ENCODE measurements at places on chromosomes 5 and 9.

GRCh38 chr5:115542086-115542485 is 2.5 kb downstream of the FEM1C start:
- DNase-seq: no peak

DNA sequence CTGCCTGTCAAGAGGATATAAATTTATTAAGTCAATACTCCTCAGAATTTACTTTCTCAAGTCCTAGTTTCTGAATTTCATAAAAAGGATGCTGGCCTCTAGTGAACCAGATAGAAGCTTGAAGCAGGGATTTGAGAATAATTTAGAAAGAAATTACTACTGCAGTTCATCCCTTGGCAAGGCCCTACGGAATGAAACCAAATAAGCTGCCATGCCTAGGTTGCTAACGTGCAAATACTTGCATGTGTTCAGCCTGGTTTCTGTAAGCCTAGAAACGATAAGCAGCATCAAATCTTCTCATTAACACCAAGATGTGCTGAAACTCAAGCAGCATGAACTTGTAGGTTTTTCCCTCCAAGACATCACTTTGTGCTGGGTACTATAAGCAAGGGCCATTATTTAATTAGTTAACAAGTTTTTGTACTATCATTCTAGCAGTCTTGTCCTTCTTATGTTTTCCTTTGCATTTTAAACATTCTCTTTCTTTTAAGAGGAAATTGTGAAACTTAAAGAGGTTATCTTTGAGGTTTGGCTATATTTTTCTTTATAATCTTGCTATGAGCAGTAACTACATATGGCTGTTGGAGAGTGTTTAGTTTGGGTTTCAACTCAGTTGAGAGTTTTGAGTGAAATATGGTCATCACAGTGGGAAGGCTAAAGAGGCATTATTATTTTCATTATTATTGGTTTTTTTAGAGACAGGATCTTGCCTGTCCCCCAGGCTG is 71.8 kb downstream of the ADAMTSL1 start:
- no peak for DNase-seq

DNA sequence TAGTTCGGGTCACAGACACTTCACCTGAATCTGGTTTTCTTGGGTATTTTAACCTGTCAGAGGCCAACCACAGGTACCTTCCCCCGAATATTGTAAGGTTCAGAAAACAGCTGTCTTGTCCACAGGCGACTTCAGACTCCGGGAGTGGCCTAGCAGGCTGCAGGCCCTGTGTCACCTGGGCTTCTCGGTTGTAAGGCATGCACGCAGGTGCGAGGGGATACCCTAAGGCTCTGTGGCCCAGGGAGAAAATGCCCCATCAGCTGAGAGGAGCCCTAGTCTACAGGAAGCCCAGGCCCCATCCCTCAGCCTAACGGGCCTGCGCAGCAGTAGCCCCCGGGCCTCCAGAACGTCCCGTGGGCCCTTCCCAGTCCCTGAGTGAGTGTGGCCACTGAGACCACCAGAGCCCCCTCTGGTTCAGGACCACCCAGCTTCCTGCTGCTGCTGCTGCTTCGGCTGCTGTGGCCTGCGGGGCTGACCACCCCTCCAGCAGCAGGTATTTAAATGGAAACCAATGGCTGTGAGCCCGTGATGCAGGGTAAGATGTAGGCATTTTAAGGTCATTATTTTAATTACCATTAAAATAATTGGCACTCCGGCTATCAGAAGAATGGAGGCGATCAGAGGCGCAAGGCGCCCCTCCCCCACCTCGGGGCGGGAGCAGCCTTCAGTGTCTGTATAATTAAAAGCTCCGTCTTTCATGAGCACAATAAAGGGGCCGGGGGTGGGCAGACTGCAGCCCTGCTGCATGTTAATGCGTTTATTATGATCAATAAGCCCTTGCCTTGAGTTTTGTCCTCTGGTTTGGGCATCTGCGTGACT is 65.4 kb downstream of the PSMB7 start:
- no peak for DNase-seq

DNA sequence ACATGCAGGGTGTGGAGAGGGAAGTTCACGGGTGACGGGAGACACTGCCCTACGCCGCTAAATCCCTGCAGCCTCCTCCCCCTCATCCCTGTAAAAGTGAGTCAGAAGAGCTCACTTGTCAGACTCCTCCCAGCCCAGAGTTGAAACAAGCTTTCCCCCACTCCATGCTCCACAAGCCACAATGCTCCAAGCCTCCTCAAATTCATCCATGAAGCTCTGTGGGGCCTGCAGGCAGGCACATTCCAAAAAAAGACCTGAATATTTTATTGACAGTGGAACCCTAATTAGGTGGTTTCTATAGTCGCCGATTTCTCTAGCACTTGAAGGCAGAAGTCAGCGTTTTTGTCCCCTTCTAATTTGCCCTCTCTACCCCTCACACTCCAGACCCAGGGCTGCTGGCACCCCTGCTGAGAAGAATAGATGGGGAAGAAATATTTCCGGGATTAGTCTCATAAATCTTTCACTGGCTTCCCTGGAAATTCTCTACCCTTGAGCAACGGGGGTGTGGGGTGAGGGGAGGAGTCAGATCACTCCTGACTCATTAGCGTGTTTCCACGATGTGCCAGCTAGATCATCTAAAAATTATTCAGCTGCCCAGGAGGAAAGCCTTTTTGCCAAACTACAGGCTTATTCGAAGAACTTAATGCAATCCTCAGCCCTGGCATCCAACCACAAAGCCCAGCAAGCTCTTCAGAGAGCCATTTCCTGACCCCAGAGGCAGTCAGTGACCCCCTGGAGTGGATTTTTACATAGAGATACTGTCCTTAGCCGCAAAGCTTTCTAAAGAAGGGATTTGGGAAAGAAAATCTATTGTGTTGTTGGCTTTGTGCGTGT is 97.1 kb downstream of the ENC1 start:
- DNase-seq: no peak

- DNase-seq: no peak
These were observed 257.8 kb downstream of the FSTL4 start for GRCh38 chr5:133354323-133355185.

Data from activated T-helper 1 cell treated with Interleukin-2 at 50 U/mL for 16 hours (primary cell).